ENCODE measurements at places on chromosomes 7 and 10. TPM values are rescaled to one million over a fixed set of nuclear protein-coding genes. Genes with fewer than 3 reads are reported as not detected.

- no peak for DNase-seq
Measured at GRCh38 chr7:121558288-121558687, 162.2 kb upstream of the FAM3C start.

GRCh38 chr10:60974463-60975149 is 30.6 kb upstream of the RHOBTB1 start:
- no peak for DNase-seq

The PYROXD2 gene
- total RNA-seq: not detected

The HOXA4 gene
- not detected for total RNA-seq

DNA sequence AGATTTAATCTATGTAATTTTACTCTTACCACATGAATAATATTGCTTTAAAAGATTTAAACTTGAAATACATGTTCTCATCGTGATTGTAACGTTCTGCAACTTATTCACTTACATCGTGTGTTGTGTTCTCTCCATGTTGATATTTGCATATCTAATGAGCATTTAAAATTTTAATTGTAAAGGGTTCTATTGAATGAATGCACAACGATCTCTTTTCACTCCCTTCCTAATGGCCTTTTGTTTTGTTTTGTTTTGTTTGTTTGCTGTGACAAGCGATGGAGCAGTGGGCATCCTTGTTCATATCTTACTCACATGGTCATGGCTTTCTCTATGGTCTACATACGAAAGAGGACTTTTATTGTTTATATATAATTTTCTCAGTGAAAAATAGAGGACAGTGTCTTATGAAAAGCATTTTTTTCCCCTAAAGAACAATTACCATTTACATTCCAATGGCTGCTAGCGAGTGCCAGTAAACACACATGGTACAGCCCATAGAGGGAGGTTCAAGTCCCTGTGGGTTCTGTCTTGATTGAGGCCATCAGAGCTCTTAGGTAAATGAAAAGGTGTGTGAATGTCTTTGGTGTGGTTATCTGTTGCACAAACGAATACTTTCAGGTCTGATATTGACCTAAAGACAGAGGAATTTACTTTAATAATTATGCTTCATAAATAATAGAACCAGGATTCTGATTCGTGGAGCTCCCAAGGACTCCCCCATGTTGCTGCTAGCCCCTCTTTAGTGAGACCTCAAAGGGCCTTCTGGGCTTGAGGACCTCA is 32.4 kb downstream of the BTBD16 start:
- no peak for DNase-seq

GRCh38 chr10:125107166-125107949 is 53.0 kb downstream of the CTBP2 start:
- no peak for DNase-seq

- DNase-seq: no peak
Measured at GRCh38 chr10:118210276-118210675, 131.8 kb downstream of the FAM204A start.

DNA sequence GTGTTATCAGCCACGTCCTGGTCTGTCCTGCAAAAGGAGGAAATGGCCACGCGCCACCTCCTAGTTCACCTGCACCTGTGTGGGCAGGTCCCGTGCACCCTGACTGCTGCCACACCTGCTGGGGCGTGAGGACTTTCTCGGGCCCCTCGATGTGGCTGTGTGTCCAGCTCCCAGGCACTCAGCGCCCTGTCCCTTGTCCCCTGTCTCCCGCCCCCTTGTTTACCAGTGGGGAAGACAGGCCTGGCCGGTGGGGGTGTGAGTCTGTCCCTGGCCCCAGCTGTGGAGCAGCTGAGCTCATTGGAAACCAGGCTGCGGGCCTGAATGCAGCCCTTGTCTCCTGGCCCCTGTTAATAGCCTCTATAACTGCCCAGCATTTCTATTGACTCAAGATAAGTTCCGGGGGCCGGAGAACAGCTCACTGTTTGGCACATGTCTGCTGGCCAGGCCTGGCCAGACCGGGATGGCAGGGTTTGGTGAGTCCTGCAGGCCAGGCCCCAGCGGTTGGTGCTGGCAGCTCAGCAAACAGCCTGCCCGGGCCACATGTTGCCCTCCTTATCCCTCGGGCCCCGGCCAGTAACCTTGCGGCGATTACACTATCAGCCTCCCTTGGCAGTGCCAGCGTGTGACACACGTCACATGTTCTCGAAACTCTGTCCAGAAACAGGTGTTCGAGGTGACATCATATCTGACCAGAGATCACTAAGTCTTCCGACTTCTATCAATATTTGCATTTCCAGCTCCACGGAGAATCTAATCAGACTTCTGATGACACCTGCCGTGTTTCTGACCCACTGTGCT is 52.1 kb downstream of the FOXL3 start:
- peak; percentile 29 for DNase-seq

The SUGCT gene
- 17.0 TPM for total RNA-seq

DNA sequence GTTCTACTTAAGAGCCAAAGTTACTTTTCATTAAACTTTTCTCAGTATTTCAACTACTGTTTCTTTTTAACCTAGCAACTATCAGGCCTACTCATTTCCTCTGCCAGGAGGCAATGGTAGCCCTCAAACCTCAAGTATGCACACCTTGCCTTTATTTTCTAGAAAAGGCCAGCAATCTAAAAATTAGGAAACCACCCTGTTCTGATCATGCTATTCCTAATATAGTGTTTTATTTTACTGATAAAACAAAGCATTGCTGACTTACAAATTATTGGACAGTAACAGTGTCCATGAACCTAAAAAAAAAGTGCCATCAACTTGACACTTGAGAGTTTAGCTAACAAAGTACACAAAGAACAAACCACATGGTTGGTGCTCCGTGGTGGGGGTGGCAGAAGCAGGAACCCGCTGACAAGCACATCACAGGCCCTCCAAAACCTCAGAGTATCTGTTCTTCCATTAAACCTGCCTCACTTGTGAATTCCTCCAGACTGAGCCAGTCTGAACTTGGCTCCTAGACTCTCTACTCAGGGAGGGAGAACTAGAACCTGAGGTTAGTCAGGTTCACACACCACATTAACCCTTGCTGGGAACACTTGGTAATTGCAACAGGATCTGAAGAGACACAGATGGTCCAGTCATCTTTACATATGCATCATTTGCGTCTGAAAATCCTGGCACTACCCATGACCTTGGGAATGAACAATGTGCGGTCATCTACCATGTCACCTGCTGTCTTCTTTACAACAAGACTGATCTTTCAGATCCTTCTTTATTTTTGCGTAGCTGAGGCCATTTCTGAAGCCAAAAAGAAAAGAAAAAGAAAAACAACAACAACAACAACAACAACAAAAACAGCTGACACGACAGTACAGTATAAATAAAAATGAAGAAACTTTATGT is 31.9 kb downstream of the PIP4K2A start:
- DNase-seq: no peak

The SLC18A3 gene
- not detected for total RNA-seq

The CYP2C9 gene
- total RNA-seq: not detected

Data from G401 (cell line).